ENCODE measurements at places on chromosomes 4 and X. TPM values are rescaled to one million over a fixed set of nuclear protein-coding genes. Genes with fewer than 3 reads are reported as not detected.

The PALLD gene
- total RNA-seq: 156 TPM

The RPA4 gene
- 0.46 TPM for total RNA-seq

- no peaks in the 10 kb centered on the region for H3K4me1 ChIP-seq
- no peak overlapping the region for H3K27ac ChIP-seq
- H3K36me3 ChIP-seq: no peaks in the 10 kb centered on the region
- H3K27me3 ChIP-seq: no peaks in the 10 kb centered on the region
Measured at GRCh38 chrX:39888730-39889129, 209.0 kb downstream of the BCOR start.

DNA sequence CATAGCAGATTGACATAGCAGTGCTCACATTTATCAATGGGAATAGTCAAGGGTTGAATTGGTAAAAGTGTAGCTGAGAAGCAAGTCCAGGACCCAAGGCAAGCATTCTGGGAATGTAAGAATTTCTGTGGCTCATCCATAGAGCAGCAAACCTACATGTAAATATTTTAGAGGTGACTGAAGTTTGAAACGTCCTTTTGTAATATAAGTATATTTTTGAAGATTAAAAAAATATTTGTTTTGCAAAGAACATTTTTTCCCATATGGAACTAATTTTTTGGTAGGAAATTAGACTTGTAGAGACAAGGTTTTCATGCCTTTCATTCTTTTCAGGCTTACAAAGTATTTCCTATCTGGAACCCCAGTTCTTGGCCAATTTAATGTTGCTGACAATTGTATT, 104.0 kb downstream of the TEX13A start:
- no peaks in the 10 kb centered on the region for H3K36me3 ChIP-seq
- H3K4me3 ChIP-seq: no peak overlapping the region
- DNase-seq: no peak
- H3K27ac ChIP-seq: no peak overlapping the region

- no peaks in the 10 kb centered on the region for H3K4me1 ChIP-seq
- no peak for DNase-seq
- H3K27me3 ChIP-seq: peaks cover 5% of the 10 kb centered on the region
Measured at GRCh38 chr4:18405054-18405453, 383.5 kb upstream of the LCORL start.

DNA sequence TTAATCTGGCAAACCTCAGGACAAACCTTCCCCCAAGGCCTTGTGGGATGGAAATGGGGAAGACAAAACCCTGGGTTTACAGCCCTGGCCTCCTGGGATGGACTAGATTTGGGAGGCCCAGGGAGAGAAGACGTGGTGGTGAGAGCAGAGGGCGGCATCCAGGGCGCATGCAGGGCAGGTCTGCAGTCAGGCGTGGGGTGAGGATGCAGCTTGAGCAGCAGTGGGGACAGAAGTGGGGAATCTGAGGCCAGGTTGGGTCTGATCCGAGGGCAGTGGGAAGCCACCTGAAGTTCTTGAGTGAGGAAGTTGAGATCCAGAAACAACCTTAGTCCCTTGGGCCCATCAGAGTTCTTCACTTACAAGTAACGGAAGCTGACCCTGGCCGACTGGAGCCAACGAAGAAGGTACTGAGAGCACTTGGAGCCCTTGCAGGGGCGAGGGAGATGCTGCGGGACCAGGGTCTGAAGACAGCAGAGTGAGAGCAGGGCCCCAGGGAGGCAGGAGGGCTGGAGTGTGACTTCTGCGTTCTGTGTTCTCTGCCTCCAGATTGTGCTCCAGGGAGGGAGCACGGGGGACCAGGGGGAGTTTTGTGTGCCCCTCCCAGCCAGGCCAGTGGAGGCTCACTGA, 42.0 kb upstream of the GPR78 start:
- no peak for DNase-seq
- H3K27me3 ChIP-seq: no peaks in the 10 kb centered on the region
- H3K4me3 ChIP-seq: no peak overlapping the region
- peak overlapping the region; percentile 86 for H3K27ac ChIP-seq
- H3K4me1 ChIP-seq: peaks cover 74% of the 10 kb centered on the region

GRCh38 chr4:102553982-102554381, 52.8 kb downstream of the NFKB1 start:
- H3K4me1 ChIP-seq: no peaks in the 10 kb centered on the region
- H3K27ac ChIP-seq: no peak overlapping the region
- no peaks in the 10 kb centered on the region for H3K27me3 ChIP-seq
- DNase-seq: no peak
- no peak overlapping the region for H3K4me3 ChIP-seq
- no peaks in the 10 kb centered on the region for H3K36me3 ChIP-seq

DNA sequence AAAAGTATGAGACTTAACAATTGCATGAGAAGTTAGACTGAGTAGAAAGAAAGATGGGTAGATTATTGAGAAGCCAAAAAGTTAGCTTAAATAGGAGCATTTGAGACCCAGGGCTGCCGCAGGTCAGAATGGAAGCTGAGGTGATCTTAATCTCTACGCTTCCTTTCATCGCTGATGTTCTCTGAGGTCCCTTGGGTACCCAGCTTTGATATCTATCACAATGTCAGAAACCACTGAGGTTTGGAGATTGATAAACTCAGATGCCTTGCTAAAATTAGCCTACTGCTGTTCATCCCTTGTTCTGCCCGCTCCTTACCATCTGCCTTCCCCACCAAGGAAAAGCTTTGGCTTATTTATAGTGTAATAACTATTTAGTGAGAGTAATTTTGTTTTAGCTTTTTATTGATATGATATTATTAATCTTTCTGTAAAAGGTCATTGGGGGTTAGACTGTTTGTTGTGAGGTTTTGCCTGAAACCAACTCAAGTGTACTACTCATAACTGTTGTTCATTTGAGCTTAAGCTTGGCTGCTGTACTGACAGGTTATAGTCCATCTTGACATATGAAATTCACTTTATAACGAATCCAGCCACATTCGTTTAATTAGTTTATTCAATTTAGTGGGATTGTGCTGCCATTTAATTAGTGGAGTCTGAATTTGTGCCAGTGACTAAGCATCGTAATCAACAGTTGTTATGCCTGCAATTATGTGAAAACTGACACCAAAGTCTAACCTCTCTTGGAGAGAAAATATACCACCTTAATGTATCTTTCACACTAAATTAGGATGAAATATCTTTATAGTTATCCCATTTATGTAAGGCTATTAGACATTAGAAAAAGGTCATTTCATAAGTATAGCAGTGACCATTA, 15.1 kb downstream of the MCUB start:
- no peaks in the 10 kb centered on the region for H3K27me3 ChIP-seq
- no peak for DNase-seq
- H3K27ac ChIP-seq: no peak overlapping the region
- no peak overlapping the region for H3K4me3 ChIP-seq
- no peaks in the 10 kb centered on the region for H3K4me1 ChIP-seq

GRCh38 chr4:143017210-143017609, 167.5 kb upstream of the USP38 start:
- H3K36me3 ChIP-seq: no peaks in the 10 kb centered on the region
- H3K4me3 ChIP-seq: no peak overlapping the region
- no peak overlapping the region for H3K27ac ChIP-seq
- no peaks in the 10 kb centered on the region for H3K4me1 ChIP-seq
- no peaks in the 10 kb centered on the region for H3K27me3 ChIP-seq

Data from PC-9 (cell line).